ENCODE measurements at places on chromosomes 4 and X. TPM values are rescaled to one million over a fixed set of nuclear protein-coding genes. Genes with fewer than 3 reads are reported as not detected.
A peak's percentile ranks its signal among the peaks of the same experiment; 100 is the strongest.

GRCh38 chr4:87856816-87857215 is 24.0 kb downstream of the MEPE start:
- DNase-seq: no peak

DNA sequence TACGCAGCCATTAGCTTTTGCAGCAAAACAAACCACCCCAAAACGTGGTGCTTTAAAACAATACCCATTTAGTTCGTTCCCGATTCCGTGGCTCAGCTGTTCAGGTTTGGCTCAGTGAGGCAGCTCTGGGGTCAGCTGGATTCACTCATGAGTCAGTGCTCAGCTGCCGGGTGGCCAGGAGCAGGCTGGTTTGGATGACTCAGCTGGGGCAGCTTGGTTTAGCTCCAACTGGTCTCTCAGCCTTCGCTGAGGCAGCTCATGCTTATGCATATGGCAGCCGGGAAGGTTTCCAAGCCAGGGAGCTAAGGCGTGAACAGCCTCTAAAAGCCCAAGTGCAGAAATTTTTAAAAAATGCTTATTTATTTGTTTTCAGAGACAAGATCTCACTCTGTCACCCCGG is 13.3 kb upstream of the CD99 start:
- DNase-seq: peak; percentile 88

DNA sequence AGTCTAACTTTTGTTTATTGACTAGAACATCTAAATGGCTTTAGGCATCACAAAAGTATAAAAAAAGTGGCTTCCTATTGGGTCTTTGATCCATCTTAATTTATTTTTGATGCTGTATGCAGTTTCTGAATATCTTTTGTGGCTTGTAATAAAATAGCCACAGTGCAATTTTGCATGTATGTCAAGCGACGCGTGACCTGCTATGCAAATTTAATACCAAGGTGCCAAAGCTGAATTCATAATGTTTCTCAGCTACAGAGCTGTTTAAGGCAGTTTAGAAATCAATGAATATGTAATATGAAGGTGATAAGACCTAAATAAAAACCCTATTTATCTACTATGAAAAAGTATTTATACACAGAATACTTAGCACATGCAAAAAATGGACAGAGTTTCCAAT is 197.8 kb downstream of the AFF2 start:
- DNase-seq: no peak

C4orf36 gene
- 1.5 TPM for polyA plus RNA-seq

DNA sequence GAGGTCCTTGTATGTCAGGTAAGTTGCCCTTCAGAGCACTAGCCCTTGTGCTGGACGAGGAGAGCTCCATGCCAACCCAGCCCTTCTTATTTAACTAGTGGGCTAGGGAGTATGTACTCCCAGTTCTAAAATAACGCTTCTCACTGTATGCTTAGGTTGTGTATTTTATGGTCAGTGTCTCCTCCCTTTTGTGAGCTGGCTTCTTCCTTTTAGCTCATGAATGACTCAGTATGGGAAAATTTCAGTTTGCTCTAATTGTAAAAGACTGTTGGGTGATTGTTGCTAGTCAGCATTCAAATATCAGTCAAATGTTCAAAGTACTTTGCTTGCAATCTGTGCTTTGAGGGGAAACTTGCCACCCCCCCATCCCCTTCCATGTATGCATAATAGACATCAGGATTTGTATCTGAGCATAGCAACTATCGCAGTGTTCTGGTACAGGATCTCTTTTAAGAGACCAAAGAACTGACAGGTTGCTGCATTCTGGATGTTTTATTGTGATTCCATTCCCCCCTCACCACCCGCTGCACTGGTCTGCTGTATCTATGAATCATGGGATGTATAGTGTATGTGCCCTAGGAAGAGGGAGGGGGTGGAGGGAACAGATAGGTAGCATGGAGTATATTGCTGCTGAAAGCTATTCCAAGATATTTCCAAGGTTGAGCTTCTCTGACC is 34.7 kb downstream of the DLG3 start:
- peak; percentile 58 for DNase-seq

HPGDS gene
- polyA plus RNA-seq: not detected

DNA sequence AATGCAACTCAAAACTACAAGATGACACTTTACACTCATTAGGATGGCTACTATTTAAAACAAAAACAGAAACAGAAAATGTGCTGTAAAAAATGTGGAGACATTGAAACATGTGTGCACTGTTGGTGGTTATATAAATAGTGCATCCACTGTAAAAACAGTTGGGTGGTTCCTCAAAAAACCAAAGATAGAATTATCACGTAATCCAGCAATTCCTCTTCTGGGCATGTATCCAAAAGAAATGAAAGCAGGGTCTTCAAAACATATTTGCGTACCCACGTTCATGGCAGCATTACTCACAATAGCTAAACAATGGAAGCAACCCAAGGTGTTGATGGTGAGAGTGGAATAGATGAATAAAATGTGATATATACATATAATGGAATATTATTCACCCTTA is 967.2 kb downstream of the TRAM1L1 start:
- no peak for DNase-seq

DNA sequence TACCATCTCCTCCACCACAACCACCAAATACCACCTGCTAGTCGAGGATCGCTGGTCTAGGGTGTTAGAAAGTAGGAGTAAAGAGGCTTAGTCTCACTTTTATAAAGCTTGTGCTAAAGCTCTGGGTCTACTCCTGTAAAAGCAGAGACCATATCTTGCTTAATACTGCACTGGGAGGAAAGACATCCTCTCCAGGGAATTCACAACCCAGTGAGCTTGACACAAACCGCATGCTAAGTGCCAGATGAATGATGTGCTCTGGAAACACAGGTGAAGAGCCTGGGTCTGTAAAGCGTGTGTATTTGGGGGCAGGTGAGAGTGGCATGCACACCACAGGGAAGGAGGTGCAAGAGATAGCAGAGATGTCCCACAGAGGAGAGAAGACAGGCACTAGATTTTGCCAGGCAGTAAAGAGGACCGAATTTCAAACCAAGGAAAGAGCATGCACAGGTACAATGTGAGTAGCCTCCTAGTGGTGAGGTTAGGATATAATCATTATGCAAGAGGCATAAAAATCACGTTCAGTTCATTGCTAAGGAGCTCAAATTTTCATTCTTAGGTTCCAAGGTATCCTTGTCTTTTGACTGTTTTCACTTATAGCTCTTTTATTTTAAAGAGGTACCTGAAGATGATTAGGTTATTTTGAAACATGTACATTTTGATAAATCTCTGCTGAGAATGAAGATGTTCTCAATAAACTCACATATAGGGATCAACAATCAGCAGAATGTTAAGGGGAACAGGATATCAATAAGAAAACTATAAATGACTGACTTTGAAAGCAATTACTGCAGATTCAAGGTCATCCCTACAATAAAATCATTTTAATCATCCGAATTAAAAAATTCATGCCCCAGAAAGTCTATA is 20.7 kb downstream of the TAPT1 start:
- DNase-seq: peak; percentile 6

GRCh38 chrX:139125916-139126315 is 404.6 kb upstream of the F9 start:
- DNase-seq: no peak

DNA sequence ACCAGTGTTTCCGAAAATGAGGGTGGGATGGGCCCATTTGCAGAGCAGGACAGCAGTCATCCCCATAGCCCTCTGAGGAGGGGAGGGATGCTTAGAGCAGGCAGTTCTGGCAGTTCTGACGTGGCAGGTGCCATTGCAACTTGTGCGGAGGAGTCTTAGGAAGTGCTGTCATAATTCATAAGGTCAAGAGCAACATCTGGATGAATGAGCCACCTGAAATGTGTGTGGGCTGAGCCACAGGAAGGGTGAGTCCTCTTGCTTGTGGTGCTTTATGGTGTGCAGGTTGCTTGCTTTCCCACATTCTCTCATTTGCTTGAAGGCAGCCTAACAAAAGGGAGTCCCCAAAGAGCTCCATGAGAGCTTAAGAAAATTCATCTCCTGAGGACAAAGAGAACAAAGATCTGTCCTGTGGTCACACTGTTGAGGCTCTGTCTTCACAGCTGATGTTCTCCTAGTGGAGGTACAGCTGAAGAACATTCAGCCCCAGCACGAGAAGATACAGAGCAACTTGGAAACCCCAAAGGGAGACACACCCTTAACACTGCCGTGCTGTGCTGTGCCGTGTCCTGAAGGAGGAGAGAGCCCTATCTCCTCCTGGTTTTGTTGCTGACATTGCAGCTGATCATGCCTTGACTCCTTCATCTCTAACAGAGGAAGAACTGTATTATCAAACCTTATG is 60.3 kb downstream of the DLG3 start:
- DNase-seq: no peak

DNA sequence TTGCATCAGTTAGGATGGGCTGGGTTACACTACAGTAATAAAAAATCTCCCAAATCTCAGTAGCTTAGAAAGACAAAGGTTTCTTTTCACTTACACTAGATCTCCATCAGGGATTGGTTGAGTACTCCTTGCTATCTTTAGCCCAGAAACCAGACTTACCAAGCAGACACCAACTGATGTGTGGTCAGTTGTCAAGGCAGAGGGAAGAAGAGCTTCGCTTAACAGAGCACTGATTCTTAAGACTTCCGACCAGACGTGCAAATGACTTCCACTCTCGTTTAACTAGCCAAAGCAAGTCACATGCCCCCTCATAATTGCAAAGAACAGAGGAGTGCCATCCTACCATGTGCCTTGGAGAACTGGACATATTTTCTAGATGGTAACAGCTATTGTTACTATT is 5.7 kb upstream of the ZNF518B start:
- DNase-seq: no peak

- no peak for DNase-seq
Measured at GRCh38 chr4:4289597-4289940, 385 bp downstream of the LYAR start.

AMBN gene
- polyA plus RNA-seq: not detected

F11 gene
- not detected for polyA plus RNA-seq

SPANXD gene
- polyA plus RNA-seq: 0.37 TPM

- no peak for DNase-seq
Measured at GRCh38 chr4:108078024-108078733, 88.5 kb downstream of the HADH start.

- no peak for DNase-seq
Measured at GRCh38 chr4:185473247-185473646, 1.7 kb upstream of the CCDC110 start.

DNA sequence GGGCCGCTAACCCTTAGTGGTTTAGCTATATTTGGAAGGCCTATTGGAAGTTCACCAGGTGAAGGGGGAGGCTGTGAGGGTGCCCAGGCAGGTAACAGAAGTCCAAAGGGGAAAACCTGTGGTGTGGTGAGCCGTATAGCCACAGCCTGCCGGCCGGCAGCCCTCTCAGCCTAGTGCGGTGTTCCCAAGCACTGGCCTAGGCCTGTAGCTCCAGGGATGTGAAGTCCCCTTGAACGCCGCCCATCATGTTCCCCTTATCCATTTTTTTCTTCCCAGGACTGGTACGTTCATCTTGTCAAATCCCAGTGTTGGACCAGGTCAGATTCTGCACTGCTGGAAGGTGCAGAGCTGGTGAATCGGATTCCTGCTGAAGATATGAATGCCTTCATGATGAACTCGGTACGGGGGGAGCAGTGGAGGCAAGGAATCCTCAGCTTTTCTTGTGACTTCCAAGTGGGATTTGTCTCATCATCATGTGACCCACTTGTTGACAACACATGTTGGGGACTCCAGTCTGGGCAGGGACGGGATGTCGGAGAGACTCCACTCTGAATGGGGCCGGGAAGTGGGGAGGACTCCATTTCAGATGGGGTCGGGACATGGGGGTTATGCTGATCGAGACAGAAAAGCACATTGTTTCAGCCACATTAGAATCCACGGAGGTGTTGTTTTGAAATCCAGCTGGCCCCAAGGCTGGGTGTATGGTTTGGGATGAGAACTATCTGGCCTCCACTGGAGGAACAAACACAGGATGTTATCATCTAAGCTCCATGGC is 39.2 kb upstream of the MSANTD1 start:
- DNase-seq: no peak

DNA sequence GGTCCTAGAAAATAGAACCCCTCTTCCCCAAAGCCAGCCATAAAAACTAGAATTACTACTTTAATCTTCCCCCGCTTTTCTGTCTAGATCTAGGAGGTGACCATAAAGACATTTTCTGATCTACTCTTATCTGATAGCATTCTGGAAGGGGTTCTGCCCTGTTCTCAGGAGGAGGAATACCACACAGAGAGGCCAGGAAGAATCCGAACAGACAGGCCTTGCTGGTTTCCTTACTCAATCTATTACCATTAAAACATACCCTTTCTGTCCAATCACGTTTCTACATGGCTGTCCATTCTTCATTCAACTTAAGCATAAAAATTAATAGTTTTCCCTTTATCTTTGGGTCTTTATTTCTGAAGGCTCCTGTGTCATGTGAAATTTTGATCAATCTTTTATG is 198.7 kb downstream of the GPAT3 start:
- DNase-seq: no peak

- peak; percentile 90 for DNase-seq
Measured at GRCh38 chrX:19990556-19991349, at the start of gene BCLAF3. Gene BCLAF3, minus strand, starts transcription at chrX:19991061. Its CDS starts 20,797 bp downstream, at chrX:19970264.

DNA sequence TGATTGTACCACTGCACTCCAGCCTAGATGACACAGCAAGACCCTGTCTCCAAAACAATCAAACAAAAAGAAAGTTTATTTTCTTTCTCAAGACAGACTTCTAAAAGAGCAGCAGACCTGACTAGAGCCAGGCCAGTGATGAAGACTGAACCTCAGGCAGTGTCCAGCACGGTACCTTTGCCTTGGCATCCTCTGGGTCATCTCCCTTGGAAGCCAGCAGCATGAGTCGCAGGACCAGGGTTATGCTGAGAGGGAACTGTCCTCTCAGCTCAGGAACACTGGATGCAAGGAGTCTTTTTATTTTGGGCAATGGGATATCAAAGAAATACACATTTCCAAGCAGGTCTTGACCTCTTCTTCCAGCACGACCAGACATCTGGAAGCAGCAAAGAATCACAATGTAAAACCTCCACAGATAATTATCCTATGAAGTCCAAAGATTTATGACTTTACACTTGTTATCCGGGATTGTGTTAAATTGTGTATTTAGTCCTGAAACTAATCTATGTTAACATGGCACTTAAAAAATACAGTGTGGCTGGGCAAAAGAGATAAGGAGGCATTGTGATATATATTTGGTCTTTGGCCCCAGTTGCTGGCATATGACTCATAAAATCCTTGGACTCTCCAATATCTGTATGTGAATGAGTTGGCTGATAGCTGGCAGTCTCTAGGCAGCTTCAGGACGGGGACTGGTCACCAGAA is 66.0 kb upstream of the DDX60 start:
- DNase-seq: no peak

GRCh38 chr4:62548108-62548524 is 1348.0 kb downstream of the ADGRL3 start:
- no peak for DNase-seq

ADGRA3 gene
- polyA plus RNA-seq: 17.9 TPM

- DNase-seq: no peak
Measured at GRCh38 chrX:18877469-18877868, 106.4 kb downstream of the PHKA2 start.

GRCh38 chr4:129604632-129605255 is 508.8 kb downstream of the C4orf33 start:
- no peak for DNase-seq

GRCh38 chrX:47956016-47956415 is 47.8 kb downstream of the ZNF182 start:
- no peak for DNase-seq

PLAC8 gene
- 1.7 TPM for polyA plus RNA-seq

UGT2A1 gene
- polyA plus RNA-seq: not detected

Measured in A549 (cell line).